ENCODE measurements at places on chromosomes 3 and 15.

GRCh38 chr3:58274027-58274614, 31.9 kb upstream of the RPP14 start:
- DNase-seq, result no peak

- DNase-seq, result no peak
Observed at GRCh38 chr3:62600033-62600432, 226.7 kb upstream of the FEZF2 start.

GRCh38 chr3:127760361-127760760, 62.0 kb downstream of the MGLL start:
- DNase-seq, result no peak

GRCh38 chr15:72437650-72438316, 36.3 kb upstream of the ARIH1 start:
- DNase-seq, result no peak

DNA sequence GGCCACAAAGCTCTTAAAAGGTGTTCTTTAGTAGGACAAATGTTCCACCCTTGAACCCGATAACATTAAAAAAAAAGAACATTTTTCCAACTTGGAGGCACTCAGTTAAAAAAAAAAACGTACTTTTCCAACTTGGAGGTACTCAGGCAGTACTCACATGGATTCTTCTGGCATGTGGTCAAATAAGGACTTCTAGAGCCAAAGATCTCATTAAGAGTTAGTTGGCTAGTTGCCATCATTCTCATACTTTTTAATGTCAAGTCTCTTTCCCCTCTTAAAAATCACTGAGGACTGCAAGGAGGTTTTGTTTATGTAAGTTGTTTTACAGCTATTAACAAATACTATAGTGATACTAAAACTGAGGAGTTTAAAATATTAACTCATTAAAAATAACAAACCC, 101.0 kb downstream of the CADPS start:
- DNase-seq, result no peak

GRCh38 chr3:100993309-100993708, at the start of gene ABI3BP:
Gene ABI3BP, minus strand, starts transcription at chr3:100993421. Its CDS starts 37 bp downstream, at chr3:100993384.
- peak; percentile 78 for DNase-seq

DNA sequence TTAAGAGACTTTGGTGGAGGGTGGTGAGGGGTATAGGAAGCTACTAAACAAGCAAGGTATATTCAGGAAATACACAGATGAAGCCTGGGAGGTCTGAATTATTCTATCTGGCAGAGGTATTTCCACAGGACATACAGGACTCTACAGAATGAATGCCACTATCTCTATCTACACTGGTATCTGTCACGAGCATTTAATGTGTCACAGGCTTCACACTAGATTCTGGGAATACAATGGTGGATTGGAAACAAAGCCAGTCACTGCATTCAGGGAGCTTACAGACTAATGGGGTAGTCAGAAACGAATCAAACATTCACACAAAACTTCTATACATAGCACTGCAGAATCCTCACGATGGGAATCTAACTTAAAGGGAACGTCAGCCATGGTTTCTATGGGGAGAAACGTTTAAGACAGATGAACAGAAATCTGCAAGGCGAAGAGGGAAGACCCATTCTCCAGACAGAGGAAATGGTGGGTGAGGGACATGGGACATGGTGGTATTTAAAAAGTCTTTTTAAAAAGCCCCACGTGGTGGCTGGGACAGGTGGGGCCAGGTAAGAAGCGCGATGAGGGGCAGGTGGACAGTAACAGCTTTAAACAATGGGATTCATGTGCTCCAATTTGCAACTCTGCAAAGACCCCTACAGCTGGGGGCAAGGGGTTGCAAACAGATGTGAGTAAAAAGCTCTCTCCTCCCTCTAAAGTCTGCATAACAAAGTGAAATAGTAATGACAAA, 16.5 kb downstream of the LRIG1 start:
- DNase-seq, result no peak

- DNase-seq, result no peak
Observed at GRCh38 chr15:101148166-101148880, 103.5 kb downstream of the CHSY1 start.

DNA sequence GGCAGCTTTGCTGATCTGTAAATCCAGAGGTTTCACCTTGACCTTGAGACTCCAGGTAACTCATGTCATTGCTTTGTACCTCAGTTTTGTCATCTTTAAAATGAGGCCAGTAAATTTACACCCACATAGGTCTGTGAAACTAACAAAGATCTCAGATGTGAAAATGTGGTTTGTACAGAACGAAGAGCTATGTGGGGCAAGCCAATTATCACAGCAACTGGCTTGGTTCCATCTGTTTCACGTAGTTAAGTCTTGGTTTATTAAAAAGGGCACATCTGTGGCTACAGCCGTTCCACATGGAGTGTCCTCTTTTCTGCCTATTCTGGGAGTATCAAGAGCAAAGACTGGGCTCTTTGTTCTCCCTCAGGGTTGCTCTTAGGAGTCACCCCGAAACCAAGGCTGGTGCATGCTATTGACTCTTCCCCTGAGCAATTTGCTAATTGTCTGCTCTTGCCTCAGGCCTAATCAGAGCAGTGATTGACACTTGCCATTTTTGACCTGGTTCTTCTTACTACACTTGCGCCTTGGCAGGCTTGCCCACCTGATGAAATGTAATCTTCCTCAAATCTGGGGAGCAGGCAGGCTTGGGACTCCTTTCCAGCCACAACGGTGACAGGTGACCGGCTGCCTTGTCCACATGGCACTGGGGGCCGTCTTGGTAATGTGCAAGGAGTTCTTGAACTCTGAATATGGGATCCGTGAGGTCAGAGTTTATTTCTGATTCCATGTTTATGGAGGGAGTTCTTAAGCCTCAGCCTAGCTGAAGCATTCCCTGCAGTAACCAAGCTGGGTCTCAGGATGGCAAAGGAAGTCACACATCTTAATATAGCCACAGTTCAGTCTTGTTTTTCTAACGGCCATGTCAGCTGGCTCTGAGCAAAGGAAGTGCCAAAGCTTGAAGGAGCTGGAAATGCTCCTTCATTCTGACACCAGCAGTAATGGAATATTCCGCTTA, 40.1 kb downstream of the EAF1 start:
- DNase-seq, result no peak

DNA sequence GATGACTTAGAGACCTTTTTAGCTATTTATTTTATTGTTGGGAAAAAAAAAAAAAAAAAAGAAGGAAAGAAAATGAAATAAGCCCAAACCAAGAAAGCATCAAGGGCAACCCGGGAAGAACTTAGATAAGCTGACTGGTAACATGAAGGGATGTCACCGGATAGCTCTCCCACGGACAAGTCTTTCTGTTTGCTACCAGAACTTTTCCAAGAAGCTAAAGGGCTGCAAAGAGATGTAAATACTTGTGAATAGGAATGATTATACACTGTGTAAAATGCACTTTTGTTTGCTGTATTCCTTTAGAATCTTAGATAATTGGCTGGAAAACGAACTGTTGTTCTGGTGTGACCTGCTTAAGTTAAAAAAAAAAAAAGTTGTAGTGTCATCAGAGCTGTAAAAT, 2.8 kb downstream of the FOXB1 start:
- no peak for DNase-seq

DNA sequence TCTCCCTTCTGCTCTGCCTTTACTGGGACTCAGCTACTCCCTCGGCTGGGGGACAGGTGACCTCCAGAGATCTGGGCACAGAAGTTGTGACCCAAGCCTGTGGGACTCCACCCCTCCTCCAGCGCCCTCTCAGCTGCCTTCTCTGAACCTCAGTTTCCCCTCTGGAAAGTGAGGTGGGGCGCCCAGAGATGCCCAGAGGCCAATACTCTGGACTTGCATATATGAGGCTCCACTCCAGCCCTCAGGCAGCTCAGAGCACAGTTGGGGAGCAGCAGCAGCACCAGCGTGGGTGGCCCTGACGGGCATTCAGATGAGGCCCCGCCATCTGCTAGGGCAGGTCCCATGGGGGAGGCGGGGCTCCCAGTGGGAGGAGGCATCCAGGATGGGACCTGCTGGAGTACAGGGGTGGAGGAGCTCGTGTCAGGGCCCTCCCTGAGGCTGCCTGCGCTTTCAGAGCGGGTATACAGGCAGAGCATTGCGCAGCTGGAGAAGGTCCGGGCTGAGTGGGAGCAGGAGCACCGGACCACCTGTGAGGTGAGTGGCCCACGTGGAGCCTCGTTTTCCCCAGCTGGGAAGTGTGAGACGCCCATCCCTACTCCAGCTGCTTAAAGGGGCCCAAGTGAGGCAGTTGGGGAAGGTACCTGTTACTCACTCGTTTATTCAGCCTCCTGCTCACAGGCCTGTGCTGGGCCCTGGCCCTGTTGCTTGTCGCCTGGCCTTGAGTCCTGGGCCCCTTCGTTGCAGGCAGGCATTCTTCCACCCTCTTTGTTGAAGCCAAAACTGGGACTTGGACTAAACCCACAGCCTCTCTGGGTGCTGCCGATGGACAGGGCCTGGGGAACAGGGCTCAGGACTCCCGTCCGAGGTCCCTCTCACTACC, 35.4 kb downstream of the PSTPIP1 start:
- no peak for DNase-seq

GRCh38 chr3:64988188-64988587, 300.4 kb upstream of the ADAMTS9 start:
- DNase-seq, result peak; percentile 99

DNA sequence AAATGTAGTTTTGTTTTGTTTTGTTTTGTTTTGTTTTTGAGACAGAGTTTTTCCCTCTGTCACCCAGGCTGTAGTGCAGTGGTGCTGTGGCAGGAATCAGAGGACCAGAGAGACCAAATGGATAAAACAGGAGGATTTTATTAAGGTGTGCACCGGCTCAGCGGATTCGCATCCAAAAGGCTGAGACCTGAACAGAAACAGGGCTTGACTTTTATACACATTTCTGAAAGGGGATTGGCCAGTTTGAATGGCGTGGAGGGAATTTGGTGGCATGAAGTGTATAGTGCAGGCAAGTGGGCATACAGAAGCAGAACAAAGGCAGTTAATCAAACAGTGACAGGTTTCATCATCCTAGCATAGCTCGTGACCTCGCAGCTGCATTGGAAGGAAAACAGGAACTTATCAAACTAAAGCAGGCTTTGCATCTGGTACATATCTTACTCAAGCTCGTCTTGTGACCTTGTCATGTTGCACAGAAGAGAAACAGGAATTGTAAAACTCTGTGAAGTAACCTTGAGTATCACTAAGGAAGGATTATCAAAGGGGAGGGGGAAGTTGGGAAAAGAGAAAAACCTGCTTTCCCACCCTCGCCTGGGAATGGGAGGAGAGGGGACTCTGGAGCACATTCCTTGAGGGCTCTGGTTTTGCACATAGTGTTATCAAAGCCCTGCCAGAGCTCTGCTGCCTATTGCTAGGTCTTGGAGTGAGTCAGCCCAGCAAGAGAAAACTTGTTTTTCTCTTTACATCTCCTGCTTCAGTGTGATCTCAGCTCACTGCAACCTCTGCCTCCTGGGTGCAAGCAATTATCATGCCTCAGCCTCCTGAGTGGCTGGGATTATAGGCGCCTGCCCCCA, 38.5 kb downstream of the C3orf62 start:
- DNase-seq, result no peak

- peak; percentile 30 for DNase-seq
Observed at GRCh38 chr3:144770915-144771351, 799.3 kb downstream of the DIPK2A start.

GRCh38 chr3:186589121-186589520, 18.6 kb downstream of the DNAJB11 start:
- no peak for DNase-seq

- peak; percentile 10 for DNase-seq
Observed at GRCh38 chr15:70033529-70034140, 64.1 kb downstream of the TLE3 start.

GRCh38 chr15:99481113-99481950, 84.5 kb upstream of the MEF2A start:
- DNase-seq, result no peak

DNA sequence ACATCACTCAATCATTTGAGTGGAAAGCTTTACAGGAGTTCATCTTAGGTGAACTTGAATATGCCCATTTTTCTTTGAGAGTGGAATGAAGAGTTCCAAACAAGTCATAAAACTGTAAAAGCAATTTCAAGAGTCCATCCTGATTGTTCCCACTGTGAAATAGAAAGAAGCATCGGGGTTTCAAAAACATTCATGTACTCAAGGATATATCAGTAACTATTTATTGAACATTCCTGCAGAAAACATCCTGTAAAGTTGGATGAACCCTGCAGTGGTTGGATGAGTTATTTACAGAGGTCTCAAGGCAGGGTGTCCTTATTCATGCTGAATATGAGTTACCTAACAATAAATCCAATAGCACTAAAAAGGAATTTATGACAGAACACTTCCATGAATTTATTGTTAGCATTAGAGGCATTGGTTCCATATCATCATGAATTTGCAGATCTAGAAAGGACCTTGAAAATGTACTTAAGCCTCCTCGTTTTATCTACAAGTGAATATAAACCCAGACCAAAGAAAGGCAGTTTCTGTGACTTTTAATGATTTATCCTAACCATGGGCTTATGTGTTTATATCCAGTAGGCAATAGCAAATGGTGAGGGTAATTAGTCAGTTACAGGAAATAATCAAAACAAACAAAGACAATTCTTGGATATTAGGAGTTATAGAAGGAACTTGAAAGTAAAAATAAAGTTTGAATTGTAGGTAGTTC, 361.9 kb upstream of the KCNMB2 start:
- DNase-seq, result peak; percentile 16

DNA sequence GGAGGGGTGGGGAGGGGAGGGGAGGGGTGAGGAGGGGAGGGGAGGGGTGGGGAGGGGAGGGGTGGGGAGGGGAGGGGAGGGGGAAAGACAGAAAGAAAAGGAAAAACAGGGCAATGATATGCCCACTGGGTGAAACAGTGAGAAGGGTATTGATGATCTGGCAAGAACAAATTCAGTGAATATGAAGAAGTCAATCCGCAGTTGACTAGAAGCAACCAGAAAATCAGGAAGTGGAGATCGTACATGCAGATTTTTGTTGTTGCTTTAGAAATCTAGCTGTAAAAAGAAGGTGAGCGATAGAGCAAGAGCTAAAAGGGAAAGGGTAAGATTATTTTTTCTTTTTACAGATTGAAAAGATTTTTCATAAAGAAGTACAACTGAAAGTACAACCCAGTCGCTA, 47.6 kb upstream of the ARF4 start:
- DNase-seq, result no peak

DNA sequence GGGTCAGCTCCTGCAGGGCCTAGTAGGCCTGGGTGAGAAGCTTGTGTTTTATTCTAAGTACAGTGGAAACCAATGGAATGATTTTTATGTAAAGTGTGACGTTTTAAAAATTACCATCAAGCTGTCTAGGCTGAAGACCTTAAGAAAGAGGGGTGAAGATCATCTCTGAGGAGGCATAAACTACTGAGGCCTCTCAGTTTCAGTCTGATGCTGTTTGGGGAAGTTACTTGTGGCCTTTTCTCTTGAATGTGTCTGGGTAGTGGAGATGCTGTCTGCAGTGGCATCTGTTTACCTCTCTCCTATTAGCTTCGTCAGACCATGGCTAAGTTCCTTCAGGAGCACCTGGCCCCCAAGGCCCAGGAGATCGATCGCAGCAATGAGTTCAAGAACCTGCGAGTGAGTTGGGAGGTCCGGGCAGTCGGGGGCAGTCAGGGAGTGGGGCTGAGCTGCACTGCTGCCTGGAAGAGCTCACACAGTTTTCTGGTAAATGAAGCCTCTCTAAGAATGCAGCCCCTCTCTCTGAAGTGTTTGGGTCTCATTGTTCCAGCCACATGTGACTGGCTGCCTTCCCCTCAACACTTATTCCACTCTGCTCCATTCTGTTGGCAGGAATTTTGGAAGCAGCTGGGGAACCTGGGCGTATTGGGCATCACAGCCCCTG, 1.9 kb downstream of the IVD start:
- DNase-seq, result no peak
